NCI-H2107 (cell line): ENCODE measurements at places on chromosomes 12 and 14.
A peak's percentile ranks its signal among the peaks of the same experiment; 100 is the strongest.

DNA sequence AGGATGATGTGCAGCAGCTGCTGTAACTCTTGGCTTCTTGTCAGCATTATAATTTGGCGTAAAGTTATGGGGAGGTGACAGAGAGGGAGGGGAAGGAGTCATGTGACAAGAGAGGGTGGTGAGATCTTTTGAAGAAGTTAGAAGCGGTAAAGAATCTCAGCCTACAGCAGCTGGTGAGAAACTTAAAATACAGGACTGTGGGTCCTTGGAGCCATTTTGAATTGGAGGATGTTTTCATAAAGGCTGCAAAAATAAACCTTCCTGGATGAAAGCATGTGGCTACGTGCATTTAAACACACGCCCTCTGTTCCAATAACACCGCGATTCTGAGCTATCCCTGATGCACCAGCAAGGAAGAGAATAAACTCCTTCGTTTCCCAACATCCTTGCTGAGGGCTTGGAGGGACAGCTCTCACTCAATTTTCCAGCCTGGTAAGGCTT is 133.7 kb downstream of the TMEM30B start:
- DNase-seq: peak; percentile 62

GRCh38 chr12:93380480-93381121 is 2.9 kb downstream of the NUDT4 start:
- no peak for DNase-seq

GRCh38 chr12:122204167-122205052 is 901 bp downstream of the B3GNT4 start:
- DNase-seq: no peak

DNA sequence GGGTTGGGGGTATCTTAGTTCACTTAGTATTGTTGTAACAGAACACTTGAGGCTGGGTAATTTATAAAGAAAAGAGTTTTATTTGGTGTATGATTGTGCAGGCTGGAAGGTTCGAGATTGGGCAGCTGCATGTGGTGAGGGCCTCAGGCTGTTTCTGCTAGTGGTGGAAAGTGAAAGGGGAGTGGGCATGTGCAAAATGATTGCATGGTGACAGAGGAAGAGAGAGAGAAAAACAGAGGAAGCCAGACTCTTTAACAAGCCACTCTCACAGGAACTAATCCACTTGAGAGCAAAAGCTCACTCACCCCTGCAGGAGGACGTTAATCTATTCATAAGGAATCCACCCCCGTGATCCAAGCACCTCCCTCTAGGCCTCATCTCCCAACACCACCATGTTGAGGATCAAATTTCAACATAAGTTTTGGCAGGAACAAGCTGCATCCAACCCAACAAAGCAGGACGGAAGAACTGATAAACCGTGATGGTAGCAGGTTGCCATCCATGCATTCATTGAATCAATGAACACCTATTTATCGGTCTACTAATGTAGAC is 165.0 kb upstream of the GZMB start:
- DNase-seq: no peak

GRCh38 chr12:73514672-73515071 is 1023.0 kb upstream of the ATXN7L3B start:
- DNase-seq: no peak

GRCh38 chr12:98754095-98754494 is 109.0 kb downstream of the APAF1 start:
- no peak for DNase-seq
